T47D (cell line): ENCODE measurements at places on chromosomes 16 and 17.

DNA sequence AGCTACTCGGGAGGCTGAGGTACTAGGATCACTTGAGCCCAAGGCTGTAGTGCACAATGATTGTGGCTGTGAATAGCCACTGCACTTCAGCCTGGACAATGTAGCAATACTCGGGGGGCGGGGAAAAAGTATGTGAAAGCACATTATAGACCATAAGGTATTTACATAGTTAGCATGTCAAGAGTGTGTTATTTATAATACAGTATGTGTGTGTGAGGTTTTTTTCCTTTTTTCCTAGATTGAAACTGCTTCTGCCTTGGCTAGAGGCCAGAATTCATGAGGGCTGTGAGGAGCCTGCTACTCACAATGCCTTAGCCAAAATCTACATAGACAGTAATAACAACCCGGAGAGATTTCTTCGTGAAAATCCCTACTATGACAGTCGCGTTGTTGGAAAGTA lies 30.5 kb downstream of the PTRH2 start:
- no peak for DNase-seq

GRCh38 chr16:49649013-49649765 lies 206.7 kb downstream of the ZNF423 start:
- DNase-seq, result no peak

DNA sequence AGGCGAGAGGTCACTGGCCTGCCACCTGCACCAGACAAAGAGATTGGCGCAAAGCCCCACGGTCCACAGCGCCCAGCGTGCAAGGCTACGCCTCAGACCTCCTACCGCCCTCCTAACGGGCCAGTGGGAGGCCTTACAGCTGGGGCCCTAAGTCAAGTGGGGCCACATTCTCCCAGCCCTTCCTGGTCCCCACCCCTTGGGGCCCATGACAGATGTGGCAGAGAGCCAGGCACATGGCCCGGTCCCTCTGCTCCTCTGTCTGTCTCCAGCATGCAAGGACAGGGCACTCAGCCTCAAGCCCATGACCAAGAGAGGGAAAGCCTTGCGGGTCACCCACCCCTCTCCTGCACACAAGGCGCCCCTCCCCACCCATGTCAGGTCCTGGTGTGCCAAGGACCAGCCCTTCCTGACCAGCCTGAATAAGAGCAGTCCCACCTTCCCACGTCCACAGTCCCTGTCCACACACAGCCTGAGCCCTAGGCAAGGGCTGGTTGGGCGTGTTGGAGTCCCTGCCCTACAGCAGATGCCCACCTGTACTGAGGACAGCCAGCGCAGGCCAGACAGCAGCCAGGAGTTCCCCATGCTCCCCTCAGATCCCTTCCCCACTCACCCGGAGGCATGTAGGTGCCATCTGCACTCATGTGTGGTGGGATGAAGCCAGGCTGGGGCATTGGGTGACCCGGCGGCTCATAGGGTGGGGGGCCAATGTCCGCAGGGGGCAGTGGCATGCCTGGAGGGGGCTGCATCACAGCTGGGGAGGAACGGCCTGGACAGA lies 25.3 kb downstream of the CDIP1 start:
- no peak for DNase-seq

DNA sequence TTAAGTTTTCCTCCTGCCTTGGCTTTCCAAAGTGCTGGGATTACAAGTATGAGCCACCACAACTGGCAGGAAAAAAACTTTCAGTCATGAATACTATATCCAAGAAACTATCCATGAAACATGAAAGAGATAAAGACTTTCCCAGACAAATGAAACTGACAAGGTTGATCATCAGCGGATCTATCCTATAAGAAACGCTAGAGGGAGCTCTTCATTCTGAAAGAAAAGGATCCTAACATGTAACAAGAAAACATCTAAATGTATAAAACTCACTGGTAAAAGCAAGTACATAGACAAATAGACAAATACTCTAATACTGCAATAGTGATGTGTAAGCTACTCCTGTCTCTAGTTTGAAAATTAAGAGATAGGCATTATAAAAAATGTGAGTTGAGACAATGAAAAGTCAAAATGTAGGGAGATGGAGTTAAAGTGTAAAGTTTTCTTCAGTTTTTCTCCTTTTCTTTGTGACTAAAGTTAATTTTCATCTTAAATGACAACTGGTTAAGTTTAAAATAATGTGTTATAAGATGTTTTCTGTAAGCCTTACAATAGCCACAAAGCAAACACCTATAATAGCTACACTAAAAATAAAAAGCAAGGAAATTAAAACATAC lies 79.6 kb upstream of the TEKT1 start:
- peak; percentile 47 for DNase-seq
